ENCODE measurements at places on chromosomes 16 and 17.

DNA sequence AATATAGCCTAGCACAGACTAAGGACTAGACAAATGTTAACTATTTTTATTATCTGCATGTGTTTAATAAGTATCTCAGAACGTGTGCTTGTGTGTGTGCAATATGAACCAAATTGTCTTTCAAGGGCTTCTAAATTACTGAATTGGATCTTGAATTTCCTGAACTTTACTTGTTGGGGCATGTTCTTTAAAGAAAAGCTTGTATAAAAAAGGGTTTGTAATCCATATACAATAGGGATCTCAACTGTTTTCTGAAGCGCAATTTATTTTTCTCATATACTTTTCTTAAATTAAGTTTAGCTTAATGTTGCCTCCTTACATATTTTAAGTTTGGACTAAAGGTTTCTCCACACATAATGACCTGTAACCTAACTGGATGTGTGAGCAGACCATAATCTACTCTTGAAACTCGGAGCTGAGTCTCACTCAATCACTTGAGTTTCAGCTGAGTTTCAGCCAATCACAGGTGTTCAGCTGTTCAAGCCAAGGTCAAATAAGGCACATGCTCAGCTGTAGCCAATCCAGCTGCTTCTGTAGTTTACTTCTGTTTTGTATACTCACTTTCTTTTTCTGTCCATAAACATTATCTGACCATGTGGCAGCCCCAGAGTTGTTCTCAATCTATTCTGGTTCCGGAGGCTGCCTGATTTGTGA lies 72.3 kb downstream of the CDK5R1 start:
- no peak for DNase-seq

- no peak for DNase-seq
Observed at GRCh38 chr16:72956124-72957064, 91.5 kb downstream of the ZFHX3 start.

DNA sequence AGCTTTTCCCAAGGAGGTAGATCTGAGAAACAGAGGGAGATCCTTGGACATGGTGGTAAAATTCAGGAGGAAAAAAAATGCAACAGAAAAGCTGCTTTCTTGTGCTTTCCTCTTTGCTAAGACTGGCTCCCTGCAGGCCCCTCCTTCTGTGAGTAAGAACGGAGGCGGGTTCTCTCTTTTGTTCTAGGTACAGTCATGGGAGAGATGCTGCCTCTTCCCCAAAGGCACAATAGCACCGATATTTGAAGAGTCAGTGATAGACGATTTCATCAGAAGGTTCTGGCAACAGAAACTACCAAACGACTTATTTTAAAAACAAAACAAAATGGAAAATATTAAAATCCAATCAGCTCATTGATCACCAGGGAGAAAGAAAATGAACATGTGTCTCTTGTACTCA lies 32.6 kb upstream of the KIFC3 start:
- no peak for DNase-seq

- no peak for DNase-seq
Observed at GRCh38 chr16:28902909-28903308, 22.1 kb downstream of the RABEP2 start.

DNA sequence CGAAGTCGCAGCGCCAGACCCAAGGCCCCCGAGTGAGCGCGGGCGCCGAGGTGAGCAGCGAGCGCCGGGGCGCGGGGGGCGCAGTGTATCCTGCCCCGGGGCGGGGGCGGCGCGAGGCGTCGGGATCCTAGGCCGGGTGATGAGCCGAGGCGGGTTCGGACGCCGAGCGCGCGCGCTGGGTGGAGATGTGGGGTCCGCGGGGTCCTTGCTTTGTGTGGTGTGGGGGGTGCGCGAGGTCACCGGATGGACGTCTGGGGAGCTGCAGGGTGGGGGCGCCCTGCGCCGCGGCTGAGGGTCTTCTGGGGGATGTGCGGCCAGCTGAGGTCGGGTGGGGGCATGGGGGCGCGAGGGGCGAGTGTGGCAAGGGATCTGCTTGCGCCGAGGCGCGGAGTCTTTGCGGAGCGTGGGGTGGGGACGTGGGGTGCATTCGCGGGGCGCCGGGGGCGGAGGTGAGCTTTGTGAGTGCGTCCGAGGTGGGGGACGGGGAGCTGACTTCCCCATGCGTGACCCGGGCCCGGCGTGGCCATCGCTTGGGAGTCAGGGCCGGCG lies 560 bp downstream of the RAI1 start:
- peak; percentile 70 for DNase-seq

- no peak for DNase-seq
Observed at GRCh38 chr17:55444471-55445441, 23.1 kb upstream of the MMD start.

GRCh38 chr17:17767154-17767869 lies 69.5 kb downstream of the SREBF1 start:
- DNase-seq: no peak

GRCh38 chr17:41625602-41626001 lies 1.2 kb upstream of the KRT17 start:
- no peak for DNase-seq

- no peak for DNase-seq
Observed at GRCh38 chr17:48376682-48377325, 53.2 kb downstream of the SKAP1 start.

- DNase-seq: no peak
Observed at GRCh38 chr17:82050761-82051641, 610 bp downstream of the RFNG start.

GRCh38 chr17:81310949-81311550 lies 15.9 kb upstream of the SLC38A10 start:
- no peak for DNase-seq

DNA sequence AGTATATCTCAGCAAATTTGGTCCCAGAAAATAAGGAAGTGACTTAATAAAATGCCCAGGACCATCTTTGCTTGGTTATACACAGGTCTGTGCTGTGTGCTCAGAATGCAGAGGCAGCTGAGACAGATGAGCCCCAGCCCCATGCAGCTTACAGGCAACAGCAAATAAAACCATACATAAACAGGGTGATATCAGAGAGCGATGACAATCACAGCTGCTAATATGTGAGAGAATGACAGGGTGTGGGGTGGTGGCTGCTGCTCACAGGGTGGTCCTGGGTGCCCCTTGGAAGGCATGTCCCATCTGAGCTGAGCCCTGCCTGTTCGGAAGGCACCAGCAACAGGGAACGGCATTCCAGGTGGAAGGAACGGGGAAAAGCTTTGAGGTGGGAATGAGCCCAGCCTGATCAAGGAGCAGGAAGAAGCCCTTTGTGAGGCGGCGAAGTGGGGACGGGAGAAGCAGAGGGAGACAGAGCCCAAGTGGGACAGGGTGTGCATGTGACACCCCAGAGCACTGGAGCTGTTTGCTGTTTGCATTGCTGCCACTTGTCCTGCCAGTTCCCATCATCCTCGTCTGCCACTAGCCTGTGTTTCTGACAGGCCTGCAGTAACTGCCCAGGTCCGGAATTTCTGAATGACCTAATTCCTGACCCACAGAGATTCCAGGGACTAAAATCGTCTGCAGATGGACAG lies 150.5 kb downstream of the KATNIP start:
- no peak for DNase-seq

DNA sequence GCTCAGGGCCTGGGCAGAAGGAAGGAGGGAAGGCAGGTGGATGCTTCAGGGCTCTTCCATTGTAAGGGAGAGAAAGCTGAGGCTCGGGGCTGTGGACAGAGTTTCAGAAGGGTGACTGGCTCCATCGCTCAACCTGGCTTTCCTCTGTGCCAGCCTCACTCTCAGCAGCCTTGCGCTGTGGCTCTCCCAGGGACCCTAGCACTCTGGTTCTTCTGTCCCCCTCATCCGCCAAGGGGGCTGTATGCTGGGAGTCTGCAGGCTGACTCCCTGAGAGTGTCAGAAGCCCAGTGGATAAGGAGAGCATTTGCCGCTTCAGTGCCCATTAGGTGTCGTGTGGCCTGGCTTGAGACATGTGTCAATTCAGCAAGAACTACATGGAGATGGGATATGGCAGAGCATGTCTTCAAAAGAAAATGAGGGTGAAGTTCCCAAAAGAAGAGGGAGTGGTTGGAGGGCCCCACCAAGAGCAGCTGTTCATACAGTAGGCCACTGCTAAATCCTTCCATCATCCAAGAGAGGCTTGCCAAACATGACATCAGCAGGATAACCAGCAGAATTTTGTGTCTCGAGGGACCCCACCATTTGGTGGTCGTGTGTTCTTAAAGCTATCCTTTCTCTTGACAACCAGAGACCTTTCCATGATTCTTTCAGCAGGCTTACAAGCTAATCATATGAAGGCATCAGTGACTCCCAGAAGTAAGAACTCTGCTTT lies 148.2 kb downstream of the IRX5 start:
- DNase-seq: no peak

- no peak for DNase-seq
Observed at GRCh38 chr16:86980644-86981043, 336.5 kb downstream of the C16orf95 start.

GRCh38 chr16:79272141-79272577 lies 328.4 kb downstream of the MAF start:
- DNase-seq: peak; percentile 78

DNA sequence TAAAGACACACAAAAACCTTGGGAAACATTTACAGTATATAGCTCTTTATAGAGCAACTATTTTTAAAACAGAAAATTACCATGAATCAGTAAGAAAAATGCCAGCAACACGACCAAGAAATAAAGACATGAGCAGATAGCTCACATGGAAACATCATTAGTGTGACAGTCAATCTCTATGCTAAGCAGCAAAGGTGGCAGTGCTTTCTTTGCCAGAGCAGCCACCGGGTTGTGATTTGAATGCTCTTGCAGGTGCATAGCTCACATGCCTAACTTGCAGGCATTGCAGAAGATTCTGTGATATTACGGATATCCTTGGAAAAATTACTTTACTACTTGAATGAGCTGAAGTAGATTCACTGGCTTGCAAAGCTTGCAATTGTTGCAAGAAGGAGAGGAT lies 652.9 kb upstream of the C16orf82 start:
- no peak for DNase-seq

DNA sequence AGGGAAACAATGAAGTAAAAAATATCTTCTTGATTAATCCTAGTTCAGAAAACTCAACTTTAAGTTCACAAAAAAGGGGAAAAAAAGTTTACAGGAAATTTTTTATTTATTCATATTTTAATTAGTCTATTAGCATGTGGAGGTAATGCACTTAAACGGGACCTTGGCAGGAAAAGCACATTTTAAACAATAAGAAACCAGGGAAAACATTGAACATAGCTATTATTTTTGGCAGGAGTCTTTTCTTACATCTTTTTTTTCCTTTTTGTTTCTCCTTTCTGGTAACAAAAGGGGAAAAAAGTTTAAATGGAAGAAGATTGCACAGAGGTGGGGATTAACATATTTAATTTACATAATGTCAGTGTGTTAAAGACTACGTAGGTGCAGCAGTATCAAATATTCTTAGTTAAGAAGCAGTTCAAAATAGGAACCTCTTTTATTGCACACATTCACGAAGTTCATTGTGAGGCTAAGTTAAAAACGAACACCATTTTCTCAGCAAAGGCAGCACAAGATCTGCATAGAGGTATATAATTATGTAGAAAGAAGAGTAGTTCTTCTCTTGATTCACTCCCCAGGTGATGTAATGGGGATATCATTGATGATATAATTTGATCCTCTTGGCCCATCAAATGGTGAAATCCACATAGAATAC lies 940.5 kb downstream of the CDH11 start:
- DNase-seq: no peak

DNA sequence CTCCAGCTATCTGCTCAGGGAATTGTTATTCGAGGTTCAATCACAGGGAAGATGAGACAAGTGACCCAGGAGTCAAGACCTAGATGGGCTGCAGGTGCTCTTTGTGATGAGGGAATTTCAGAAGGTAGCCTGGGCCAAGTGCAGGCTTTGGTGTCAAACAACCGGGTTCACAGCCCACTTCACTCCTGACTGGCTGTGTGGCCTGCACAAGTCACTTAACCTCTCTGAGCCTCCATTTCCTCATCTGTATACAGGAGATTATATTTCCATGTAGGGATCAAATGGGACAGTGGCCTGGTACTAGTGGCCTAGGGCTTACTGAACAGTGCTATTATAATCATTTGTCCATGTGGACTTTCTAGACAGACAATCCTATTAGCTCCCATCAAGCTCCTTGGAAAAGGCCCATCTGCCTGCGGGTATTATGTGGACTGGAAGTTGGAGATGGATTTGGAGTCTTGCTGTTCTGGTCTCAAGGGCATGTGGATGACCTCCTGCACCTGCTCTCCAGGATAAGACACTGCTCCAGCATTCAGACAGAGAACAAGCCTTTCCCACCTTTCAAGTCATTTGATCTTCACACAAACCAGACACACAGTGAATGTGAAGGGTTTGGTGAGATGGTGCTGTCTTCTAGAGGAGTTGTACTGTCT lies 3.1 kb upstream of the MT1X start:
- DNase-seq: no peak

DNA sequence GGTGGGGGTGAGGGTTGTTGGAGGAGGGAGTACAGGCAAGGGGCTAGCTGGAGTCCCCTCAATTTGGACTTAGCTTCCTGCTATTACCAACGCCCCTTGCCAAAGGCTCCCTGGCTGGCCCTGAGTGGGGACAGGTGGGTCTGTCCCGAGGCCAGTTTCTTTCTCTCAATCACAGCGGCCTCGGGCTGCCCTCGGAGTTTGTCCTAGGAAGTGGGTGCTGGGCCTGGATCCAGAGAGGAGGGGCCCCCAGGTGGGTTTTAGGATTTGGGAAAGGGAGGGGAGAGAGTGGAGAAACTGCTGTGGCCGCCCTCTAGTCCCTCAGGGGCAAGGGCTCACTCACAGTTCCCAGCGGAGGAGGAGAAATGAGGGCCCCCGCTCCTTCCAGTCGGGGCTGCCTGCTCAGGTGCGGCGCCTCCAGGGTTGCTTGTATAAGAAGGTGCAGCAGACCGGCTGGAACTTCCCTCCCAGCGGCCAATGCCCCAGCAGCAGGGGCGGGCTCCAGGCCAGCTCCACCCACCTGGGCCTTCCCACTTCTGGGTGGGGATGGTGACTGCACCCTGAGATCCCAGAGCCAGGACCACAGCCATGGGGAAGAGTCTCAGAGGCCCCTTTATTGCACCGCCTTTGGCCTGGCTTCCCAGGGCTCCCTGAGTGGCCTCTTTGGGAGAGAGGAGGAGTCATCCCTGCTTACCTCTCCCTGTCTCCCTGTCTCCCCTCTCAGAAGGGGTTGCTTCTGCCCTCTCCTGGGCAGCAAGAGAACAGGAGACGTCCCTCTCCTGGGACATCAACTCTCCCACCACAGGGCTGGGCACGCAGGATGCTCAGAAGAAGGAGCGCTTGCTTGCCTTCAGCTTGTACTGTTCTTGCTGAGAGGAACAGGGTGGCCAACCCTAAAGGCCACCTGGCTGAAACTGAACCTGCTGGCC lies 112.0 kb upstream of the SMURF2 start:
- DNase-seq: no peak

DNA sequence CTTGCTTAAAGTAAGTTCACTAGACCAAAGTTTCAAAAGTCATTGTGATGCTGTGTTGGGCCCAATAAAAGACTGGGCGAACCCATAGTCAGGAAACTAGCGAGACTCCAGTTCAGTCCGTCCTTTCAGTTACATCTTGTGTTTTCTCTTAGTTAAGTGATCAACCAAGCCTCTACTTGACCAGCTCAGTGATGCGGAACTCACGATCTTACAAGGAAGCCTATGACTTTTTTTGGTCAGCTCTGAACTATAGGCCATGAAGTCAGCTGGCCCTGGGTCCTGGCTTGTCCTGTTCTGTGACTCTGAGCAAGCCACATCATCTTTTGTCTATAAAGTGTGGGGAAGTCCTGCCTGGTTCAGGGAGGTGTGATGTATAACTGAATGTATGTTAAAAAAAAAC lies 21.7 kb upstream of the WSCD1 start:
- no peak for DNase-seq

All from activated naive CD8-positive, alpha-beta T cell treated with anti-CD3 and anti-CD28 coated beads for 36 hours (primary cell).